ENCODE measurements at places on chromosomes 7 and 10. TPM values are rescaled to one million over a fixed set of nuclear protein-coding genes. Genes with fewer than 3 reads are reported as not detected.

Gene CLCN1
- polyA plus RNA-seq: not detected

Gene TNKS2
- 31.1 TPM for polyA plus RNA-seq

Gene TWIST1
- polyA plus RNA-seq: not detected

GRCh38 chr7:78769481-78770101 is 683.9 kb downstream of the MAGI2 start:
- no peak for DNase-seq

DNA sequence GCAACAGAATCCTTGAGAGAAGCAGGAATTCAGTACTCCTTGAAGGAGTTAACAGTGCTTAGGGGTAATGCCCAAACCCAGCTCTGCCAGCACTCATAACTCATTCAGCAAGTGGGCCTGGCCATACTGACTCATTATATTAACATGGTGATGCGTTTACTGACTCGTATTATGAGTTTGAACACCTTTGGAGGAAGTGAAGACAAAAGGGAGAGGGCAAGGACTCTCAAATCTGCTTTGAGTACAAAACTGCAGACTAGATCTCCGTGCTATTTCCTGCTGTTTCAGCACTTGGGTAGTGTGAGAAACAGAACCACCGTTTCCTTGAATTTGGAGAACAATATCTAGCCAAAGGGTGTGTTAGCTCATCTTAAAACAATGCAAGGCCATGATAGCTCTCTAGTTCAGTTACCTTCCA is 30.8 kb downstream of the SLC16A9 start:
- no peak for DNase-seq

DNA sequence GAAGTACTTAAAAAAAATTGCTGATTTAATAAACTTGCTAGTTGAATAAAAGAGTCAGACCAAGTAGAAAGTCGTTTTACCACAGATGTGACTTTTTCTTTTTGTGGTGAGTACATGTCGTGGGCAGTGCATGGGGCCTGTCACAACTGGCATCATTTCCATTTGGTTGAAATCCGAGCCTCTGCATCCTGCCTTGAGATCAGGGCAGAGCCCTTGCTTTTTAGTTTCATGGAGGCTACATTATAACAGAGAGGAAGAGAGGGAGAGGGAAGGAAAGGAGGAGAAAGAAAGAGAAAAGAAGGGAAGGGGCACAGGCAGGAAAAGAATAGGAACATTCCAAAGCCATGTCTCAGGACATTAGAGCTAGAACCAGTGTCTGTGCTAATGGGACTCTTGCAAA is 20.4 kb upstream of the INSYN2A start:
- no peak for DNase-seq

Measured in immature natural killer cell (primary cell).